ENCODE measurements at places on chromosomes 12 and 14. TPM values are rescaled to one million over a fixed set of nuclear protein-coding genes. Genes with fewer than 3 reads are reported as not detected.

DNA sequence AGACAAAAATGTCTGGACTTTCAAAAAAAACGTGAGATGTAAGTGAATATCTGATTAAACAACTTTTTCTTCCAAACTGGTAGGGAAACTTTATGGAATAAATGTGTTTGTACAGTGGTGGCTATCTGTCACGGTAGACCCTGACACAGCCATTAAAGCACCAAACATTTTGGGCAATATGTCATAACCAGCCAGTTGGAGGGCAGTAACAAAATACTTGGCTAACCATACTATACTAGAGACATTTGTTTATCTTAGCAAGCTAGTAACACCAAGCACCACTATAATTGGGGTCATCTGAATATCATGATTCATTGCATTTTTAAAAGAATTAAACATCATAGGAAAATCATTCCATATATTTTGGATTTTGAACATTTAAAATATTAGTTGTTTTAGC is 6.0 kb upstream of the MYF6 start:
- no peak for DNase-seq

GRCh38 chr14:39102265-39102968 is 618 bp downstream of the SEC23A start:
- DNase-seq = no peak

The LRCOL1 gene
- total RNA-seq = 0.61 TPM

- no peak for DNase-seq
Measured at GRCh38 chr14:96627811-96628775, 125.9 kb downstream of the PAPOLA start.
